ENCODE measurements at places on chromosomes 1 and 21. TPM values are rescaled to one million over a fixed set of nuclear protein-coding genes. Genes with fewer than 3 reads are reported as not detected.

The NFASC gene
- total RNA-seq, result 52.3 TPM

The DNAJC28 gene
- 1.2 TPM for total RNA-seq

The CFAP141 gene
- total RNA-seq, result not detected

DNA sequence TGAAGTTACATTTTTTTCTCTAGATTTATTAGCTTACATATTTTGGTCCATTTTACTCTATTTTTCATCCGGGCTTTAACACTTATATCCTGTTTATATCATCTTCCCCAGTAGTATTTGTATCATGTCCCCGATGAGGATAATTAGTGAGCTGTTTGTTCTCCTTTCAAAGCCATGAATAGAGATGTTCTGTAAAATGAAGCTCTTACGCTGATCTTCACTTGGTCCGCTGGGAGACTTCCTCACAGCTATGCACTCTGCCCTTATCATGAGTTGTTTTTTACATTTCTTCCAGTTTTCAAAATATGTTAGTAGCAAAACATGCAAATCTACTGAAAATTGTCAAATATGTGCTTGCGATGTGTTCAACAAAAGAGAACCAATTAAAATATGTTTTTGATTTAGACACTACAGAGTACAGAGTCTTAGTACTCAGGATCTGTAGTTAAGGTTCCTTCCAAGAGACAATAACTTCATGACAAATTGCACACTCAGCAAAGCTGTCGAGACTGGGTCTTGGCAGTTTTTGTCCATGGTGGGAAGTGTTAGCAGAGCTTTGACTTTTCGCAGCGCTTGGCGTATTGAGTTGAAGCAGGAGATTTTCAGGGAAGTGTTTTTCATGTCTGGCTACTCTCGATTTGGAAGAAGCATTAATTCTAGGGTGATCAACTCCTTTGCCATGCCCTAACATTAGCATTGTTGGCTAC, 292.0 kb upstream of the ADAMTS5 start:
- DNase-seq, result no peak

The WDR4 gene
- total RNA-seq, result 35.3 TPM

GRCh38 chr1:185864889-185865517, 130.8 kb downstream of the HMCN1 start:
- DNase-seq, result no peak

DNA sequence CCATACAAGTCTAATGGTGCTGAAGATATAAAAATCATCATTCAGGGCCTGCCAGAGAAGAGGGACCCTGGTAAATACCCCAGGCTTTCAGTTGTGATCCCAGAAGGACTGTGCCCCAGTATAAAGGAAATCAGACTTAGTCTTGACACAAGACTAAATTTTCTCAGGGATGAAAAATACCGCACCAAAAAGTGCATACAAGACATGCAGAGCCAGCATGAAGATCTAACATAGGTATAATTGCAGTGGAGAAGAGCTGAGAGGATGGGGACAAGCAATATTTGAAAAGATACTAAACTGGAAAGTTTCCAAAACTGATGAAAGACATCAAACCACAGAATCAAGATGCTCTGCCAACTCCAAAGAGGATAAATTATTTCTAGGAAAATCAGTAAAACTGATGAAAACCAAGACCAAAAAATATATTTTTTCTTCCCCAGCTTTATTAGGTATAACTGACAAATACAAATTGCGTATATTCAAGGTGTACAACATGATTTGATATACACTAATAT, 17.7 kb upstream of the SIM2 start:
- no peak for DNase-seq

DNA sequence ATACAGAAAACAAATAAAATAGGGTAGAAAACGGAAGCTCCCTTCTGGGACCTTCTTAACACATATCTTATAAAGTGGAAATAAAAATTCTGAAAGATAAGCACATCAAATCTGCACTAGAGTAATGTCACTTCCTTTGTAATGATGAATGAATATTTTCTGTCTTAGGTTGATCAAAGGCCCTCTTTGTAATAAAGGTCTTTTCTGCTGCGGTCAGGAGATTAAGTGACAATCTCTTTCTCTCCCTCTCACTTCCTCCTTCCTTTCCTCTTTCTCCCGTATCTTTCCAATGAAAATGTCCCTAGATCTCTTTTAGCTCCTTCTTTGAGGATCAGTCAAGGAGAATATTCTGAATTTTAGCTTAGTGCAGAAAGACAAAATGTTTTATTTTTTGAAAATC, 33.8 kb downstream of the TMCO1 start:
- no peak for DNase-seq

DNA sequence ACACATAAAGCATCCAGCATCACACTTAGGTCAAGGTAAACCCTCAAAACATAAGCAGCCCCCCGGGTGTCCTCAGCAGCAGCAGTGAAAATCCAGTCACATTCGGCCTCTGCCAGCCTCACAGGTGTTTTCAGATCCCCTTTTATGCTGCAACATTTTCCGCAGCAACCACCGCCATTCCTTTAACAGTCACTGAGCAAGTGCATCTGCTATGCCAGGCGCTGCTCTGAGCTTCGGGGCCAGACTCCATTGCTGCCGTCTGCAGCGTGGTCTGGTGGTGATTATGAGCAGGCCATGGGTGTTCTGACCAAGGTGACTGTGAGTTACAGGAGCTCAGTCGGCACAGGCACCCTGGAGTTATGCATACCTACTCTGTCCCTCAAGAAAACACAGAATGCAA, 4.5 kb downstream of the URB1 start:
- no peak for DNase-seq

- DNase-seq, result no peak
These were observed 1.1 kb downstream of the HLX start for GRCh38 chr1:220880362-220880670.

DNA sequence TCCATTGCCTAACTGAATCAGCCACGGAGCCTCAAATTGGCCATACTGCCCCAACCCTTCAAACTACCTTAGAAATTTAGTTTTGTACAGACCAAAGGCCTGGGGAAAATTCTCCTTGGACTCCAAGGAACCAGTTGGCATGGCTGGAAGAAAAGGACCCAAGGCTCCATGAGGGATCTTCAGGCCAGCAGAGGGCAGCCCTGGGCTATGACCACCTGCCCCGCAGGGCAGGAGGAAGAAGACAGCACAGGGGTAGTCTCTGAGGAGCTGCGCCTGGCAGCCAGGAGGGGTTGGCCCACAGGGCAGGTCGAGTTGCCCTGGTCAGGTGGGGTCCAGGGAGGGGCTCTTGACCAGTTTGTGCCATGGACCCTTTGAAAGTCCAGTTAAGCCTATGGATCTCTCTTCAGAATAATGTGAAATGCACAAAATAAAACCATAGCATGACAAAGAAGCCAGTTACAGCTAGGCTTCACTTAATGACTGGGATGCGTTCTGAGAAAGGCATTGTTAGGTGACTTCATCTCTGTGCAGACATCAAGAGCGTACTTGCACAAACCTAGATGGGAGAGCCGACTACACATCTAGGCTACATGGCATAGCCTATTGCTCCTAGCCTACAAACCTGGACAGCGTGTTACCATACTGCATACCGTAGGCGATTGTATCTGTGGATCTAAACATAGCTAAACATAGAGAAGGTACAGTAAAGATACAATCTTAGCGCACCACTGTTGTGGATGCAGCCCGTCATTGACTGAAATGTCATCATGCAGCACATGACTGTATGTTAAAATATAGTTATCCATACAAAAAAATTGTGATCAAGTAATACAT, 26.1 kb downstream of the CACNA1S start:
- DNase-seq, result no peak

DNA sequence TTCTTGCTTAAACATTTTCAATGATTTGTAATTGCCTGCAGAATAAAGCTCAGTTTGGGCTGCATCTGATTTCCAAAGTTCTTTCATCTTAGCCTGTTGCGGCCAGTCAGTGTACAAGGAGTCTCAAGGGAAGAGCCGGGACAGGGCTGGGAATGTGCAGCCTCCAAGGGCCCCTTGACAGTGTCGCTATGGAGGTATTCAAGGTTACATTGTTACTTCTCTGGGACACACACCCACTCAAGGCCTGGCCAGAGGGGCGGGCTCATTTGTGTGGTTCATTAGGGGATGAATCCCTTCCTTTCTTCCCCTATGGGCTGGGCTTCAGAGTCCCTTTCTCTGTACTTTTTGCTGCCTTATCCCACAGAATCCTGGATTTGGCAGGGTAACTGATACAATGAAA, 107.6 kb upstream of the CSF3R start:
- no peak for DNase-seq

Data from ureter (tissue), 1 donor.